ENCODE measurements at places on chromosomes 3 and 15. TPM values are rescaled to one million over a fixed set of nuclear protein-coding genes. Genes with fewer than 3 reads are reported as not detected.
A peak's percentile ranks its signal among the peaks of the same experiment; 100 is the strongest.

The C3orf22 gene
- total RNA-seq, result not detected

DNA sequence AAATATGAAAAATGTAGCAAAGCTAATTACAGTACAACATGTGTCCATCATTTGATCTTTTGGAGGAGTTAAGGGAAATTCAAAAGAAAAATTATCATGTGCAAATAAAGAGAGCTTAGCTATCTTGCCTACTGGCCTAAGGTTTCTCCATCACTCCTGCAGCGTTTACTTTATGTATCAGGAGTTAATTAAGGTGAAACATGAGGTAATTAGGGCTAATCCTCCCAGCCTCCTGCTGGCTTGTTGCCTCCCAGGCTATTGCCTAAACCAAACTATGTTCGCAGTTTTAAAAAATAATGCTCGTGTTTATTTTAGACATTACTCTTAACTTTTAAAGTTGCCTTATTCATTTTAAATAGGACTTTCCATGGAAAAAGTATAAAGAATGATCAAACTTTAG, 367.5 kb downstream of the ROBO2 start:
- no peak for DNase-seq

The PAQR9 gene
- not detected for total RNA-seq

- DNase-seq, result no peak
Measured at GRCh38 chr3:33957176-33957575, 158.7 kb downstream of the PDCD6IP start.

The IQGAP1 gene
- 98.5 TPM for total RNA-seq

- DNase-seq, result no peak
Measured at GRCh38 chr3:9301798-9302197, 52.4 kb upstream of the SRGAP3 start.

DNA sequence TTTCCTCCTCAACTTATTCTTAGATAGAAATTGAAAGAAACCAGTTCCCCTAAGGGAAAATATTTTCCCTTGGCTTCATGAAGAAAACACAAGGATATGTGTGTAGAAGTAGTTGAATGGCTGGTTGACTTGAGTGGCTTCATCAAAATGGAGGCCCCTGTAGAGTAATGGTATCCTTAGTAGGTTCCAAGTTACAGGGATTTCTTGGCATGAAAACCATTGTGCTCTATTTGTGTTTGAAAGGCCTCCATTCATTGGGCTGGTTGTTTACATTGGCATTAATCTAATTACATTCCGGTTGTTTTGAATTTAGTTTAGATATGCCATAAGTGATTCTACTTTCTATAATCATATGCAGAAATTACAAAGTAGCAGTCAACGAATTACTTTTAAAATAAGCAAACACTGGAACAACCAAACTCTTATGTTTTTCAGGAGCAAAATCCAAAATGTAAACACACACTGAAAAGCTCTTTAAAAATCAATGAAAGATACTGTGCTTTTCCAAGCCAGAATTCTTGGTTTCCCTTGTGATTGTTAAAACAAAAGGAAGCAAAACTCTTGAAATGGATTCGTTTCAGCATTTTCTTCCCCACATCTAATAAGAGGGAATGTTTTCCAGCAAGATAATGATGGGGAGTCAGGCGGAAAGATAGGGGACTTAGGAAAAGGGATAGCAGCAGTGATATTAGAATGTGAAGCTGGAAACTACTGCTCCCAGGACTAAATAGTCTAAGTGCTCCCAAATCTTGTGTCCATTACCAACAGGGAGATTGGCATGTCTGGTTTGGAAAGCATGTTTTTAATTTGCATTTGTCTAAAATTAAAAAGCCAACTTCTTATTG, 77.0 kb downstream of the EPHA3 start:
- DNase-seq, result no peak

DNA sequence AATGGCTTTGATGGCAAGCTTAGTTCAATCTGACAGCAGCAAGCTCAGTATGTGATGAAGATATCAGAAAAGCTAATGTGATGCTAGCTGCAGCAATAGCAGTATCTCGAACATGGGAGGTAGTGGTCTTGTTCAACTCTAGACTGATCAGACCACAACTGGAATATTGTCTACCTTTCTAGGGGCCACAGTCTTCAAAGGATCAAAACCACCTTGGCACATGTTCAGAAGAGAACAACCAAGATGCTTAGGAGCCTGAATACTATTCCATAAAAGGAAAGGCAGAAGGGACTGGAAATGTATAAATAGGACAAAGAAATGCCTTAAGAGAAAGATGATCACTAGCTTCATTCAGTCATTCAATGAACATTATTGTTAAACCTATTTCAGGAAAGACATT, 2.3 kb downstream of the C3orf70 start:
- DNase-seq, result no peak

GRCh38 chr3:85244519-85244918, 285.7 kb downstream of the CADM2 start:
- no peak for DNase-seq

DNA sequence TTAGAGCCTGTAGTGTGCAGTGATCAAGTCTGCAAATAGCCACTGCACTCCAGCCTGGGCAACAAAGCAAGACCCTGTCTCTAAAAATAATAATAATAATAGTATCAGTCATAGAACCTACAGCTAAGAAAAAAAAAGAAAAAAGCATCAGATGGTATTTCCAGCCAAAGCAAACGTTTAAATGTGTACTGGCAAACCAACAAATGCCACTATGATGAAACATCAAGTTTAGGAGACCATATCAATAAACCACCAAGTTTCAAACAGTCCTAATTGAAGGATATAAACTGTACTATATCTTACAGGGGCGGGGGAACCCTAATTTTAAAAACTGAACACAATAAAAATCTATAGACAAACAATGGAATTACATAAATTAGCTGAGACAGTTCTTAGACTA, 6.4 kb downstream of the UBP1 start:
- DNase-seq, result no peak

DNA sequence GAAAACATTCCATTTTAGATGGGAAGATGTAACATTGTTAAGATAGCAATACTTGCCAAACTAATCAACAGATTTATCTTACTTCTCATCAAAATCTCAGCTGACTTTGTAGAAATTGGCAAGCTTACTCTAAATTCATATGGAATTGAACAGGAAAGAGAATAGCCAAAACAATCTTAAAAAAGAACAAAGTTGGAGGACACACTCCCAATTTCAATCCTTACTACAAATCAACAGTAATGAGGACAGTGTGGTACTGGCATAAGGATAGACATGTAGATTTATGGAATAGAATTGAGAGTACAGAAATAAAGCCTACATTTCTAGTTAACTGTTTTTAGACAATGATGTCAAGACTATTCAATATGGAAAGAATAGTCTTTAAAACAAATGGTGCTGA, 308.3 kb downstream of the SUCLG2 start:
- no peak for DNase-seq

- peak; percentile 65 for DNase-seq
Measured at GRCh38 chr3:171055336-171056178, 29.0 kb upstream of the SLC2A2 start.

GRCh38 chr3:132378846-132379245, 38.5 kb upstream of the DNAJC13 start:
- DNase-seq, result no peak
